ENCODE measurements at places on chromosomes 16 and 17.

GRCh38 chr17:4525691-4526397 is 27.2 kb downstream of the SPNS2 start:
- no peak for DNase-seq

- DNase-seq, result no peak
These were observed 350.6 kb upstream of the CCL2 start for GRCh38 chr17:33904476-33904875.

DNA sequence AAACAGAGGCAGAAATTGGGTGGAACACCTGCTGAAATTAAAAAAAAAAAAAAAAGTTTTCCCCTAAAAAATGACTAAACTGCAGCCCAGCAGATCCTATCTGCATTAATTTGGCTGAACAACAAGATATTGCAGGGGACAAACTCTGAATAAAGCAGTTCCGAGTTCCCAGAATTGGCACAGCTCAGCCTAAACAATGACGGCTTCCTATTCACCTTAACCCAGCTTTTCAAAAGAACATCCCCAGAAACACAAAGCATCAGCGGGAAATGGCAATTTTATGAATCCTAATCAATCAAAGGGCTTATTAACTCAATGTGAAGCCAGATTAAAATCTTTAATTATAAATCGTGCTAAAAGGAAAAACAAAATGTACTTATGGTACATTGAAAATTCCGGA is 497.8 kb upstream of the ZFHX3 start:
- DNase-seq, result no peak

- peak; percentile 39 for DNase-seq
These were observed at the start of gene SPATA32 for GRCh38 chr17:45261577-45262515. SPATA32 (minus strand) TSS chr17:45262094; CDS start chr17:45262016, 78 bp downstream.

DNA sequence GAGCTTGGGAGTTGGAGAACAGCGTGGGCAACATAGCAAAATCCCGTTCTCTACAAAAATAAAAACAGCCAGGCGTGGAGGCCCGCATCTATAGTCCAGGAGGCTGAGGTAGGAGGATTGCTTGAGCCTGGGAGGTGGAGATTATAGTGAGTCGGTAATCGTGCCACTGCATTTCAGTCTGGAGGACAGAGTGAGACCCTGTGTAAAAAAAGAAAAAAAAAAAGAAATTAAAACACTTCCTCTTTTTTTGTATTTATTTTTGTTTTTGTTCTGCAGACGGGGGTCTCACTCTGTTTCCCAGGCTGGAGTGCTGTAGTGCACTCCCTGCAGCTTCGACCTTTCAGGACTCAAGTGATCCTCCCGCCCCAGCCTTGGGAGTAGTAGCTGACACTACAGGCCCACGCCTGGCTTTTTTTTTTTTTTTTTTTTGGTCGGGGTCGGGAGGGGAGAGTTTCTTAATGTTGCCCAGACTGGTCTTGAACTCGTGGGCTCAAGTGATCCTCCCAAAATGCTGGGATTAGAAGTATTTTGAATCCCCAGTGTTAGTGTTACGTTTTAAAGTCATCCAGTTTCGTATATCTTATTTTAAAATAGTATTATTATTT is 1.5 kb downstream of the IST1 start:
- DNase-seq, result no peak
